Stimulated activated CD4-positive, alpha-beta T cell treated with anti-CD3 and anti-CD28 coated beads, Interleukin-1b, Interleukin-23, amount 100 ng/mL, for 4 hours (primary cell): ENCODE measurements at places on chromosomes 5 and 9.

DNA sequence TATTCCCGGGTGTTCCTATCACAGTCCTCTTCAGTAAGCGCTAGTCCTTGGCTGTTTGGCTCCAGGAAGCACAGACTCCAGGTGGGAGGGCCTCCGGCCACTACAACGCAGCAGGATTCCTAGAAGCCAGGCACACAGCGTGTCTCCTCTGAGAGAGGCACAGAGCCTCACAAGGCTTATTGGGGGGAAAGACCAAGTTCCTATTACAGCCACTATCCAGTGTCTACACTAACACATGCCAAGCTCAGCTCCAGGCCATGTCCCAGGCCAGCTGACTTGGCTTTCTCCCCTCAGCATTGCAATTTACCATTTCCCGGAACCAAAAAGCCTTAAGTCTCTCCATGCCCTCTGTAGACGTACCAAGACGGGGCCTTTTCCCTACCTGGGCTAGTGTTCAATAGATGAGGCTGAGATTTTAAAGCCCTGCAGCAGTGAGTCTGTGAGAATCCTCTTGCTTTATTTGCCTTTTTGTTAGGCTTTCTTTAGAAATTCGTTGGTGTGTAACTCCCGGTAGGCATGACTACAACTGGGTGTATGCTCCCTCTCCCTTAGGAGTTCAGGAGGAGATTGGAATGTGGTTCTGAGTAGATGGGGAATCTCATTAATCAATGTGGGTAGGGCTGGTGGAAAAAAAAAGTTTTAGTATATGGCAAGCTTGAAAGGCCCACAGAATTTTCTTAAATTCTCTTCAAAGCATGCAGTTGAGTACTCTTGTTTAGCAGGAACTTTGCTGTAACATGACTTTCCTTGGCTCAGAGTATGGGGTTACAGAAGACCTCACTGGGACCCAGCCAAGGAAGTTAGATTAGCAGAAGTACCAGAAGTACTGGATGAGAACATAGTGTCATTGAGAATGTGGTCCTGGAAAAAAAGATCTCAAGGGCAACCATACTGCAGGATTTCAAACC is 84.3 kb upstream of the SLC1A3 start:
- no peak for DNase-seq

GRCh38 chr9:6134661-6135180 is 80.9 kb upstream of the IL33 start:
- DNase-seq: no peak

GRCh38 chr5:911601-912000 is 18.9 kb downstream of the TRIP13 start:
- no peak for DNase-seq

- DNase-seq: no peak
These were observed 85.9 kb upstream of the CKMT2 start for GRCh38 chr5:81147011-81147885.

DNA sequence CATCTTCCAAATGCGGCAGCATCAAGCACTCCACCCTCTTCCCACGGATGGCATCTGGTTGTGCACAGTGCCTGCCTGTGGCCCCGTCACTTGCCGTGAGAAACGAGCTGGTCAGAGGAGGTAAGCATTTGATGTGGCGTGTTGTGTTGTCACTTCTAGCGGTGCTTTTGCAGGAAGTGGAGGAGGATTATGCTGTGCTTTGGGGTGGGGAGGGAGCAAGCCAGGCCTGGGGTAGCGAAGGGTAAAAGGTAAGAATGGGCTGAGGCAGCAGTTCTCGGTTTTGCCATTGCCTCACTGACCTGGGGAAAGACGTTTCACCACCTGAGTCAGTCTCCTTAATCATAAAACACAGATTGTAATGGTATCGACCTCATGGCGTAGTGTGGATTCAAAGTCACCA is 2.3 kb upstream of the POMT1 start:
- peak; percentile 51 for DNase-seq

- no peak for DNase-seq
These were observed 158.8 kb downstream of the TSSK1B start for GRCh38 chr5:113276001-113276400.

DNA sequence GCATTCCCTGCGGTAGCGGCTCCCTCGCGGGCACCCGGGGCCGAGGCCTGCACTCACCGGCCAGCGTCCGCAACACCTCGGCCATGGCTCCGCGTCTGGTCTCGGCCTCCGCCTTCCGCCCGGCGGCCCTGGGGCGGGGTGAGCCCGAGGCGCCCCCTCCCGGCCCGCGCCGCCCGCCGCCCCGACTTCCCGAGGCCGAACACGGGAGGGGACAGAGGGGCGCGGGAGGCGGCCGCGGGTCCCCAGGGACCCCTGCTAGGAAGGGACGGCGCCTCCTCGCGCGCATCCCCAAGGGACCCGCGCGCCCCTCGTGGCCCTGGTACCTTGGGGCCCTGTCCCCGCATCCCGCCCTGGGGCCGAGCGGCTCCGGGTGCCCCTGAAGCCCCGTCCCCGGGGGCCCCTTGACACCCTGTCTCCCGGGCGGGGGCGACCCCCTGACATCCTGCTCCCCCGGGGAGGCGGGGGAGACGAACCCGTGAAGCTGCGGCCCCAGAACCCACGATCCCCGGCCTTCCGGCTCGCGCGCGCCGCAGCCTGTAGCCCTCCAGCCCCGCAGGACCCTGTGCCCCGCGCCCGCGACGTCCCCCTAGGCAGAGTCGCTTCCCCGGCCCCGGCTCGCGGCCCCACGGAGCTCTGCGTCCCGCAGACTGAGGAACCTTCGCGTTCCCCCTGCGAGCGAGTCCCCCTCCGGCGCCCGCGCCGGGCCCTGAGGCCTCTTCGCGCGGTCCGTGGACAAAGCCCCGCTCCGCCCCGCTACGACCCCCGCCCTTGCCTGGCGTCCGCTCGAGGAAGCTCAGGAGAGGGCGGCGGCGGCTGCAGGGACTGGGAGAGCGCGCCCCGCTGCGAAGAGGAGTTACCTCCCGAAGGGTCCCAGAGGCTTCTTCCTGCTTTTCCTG is at the start of gene ABO:
Gene ABO (minus strand): TSS at position 97 of the 896 bp plus-strand sequence.
- no peak for DNase-seq

- DNase-seq: no peak
These were observed 124.8 kb downstream of the RANBP17 start for GRCh38 chr5:170986598-170986997.

DNA sequence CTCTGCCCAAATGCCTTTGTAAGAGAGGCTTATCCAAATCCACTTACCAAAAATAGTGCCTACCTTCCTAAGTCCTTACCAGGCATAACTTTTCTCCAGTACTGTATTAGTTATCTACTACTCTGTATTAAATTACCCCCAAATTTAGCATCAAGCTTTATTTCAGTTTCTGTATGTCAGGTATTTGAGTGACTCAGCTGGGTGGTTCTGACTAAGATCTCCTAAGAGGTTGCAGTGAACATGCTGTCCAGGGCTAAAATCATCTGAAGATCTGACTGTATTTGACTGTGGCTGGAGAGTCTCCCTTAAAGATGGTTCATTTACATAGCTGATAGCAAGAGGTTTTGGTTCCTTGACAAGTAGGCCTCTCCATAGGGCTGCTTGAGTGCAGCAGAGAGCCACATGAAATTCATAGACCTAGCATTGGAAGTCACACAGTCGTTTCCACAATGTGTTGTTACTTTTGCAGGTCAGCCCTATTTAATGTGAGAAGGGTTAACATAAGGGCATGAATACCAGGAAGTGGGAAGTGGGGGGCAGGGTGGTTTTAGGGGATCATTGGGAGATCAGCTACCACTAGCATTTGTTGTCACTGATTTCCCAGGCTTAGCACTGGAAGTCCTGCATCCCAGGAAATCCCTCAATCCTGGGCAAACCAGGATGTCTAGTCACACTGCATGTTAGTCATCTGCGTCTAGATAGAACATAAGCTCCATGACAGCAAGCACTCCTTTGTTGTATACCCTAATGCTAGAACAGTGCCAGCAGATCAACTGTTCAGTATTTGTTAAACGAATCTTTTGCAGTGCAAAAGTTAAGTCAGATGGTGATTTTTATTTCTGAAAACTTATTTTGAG is 2.0 kb upstream of the ZNF622 start:
- no peak for DNase-seq

- DNase-seq: no peak
These were observed 627.1 kb upstream of the WWC1 start for GRCh38 chr5:167664222-167664804.
